Stimulated activated CD4-positive, alpha-beta T cell treated with anti-CD3 and anti-CD28 coated beads, TNF-alpha, amount 100 ng/mL, for 1 hour (primary cell): ENCODE measurements at places on chromosomes 2 and 18.

DNA sequence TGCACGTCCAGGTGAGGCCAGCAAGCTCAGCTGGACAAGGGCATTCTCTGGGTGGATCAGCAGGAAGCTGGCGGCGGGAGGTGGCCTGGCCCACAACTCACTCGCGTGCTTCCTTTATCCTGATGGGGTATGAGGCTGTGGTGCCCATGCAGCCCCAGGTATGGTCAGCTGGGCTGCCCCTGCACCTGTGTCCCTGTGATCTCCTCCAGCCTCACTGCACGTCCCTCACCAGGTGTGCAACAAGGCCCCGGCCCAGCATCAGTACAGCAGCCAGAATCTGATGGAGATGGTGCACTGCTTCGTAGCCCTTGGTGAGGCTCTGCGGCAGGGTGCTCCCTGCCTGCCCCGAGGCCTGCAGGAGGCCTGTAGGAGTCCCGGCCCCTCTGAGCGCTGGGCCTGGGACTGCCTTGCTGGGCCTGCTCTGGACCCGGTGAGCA lies 17.6 kb downstream of the MROH2A start:
- no peak for DNase-seq

DNA sequence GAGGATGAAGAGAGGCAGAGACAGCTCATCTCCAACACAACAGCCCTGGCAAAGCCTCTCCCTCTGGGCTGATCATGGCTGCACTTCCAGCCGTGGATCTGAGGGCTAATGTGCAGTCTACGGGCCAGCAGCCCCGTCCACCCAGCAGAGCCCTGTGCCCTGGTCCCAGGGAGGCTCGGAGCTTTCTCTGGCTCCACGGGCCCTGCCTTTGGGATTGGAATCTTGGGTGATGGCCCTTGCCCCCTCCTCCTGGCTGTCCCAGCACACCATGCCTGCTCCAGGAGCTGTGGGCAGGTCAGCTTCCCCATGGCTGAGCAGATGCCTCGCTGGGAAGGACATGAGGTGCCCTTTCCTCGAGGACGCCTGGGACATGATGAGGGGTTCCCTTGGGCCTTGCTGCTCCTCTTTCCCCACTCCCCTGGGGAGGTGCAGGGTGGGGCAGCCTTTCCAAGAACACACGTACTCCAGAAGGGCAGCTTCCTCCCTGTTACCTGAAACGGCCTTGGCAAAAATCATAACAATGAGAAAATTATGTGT lies 66.9 kb downstream of the C18orf63 start:
- DNase-seq = no peak

DNA sequence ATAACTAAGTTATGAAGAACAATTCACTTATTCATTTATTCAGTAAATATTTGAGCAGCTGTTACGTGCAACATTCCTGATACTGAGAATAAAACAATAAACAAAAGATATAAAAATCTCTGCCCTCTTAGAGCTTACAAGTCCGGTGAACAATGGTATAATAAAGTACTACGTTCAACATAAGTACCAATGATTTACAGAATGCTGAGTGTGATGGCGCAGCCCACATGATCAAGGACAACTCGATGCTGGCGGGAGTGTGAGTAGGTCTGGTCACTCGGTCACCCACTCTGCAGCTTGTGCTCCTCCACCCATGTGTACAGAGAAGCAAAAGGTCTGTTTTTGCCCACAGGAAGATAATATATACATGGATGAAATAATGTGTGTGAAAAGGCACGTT lies 254.3 kb downstream of the BCL11A start:
- DNase-seq = no peak

DNA sequence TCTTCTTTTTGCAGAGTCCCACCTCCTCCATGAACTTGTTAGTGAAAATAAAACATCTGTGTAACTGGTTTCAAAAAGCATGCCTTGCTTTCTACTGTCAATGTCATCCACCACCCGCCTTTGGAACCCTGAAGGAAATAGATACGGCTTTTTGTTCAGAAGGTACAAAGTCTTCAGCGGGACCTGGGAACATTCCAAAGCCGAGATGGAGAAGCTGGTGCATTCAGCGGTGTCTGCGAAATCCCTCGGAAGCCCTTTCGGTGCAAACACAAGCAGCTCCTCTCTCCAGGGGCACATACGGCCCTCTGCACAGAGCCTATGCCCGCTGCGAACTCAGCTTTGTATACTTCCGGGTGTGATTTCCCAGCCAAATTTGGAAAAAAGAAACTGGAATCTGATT lies 555.8 kb upstream of the SALL3 start:
- no peak for DNase-seq

GRCh38 chr2:30675758-30676157 lies 131.5 kb downstream of the CAPN13 start:
- no peak for DNase-seq

GRCh38 chr2:74887960-74888700 lies 54.2 kb downstream of the HK2 start:
- no peak for DNase-seq

GRCh38 chr18:13317801-13318200 lies 99.2 kb downstream of the LDLRAD4 start:
- no peak for DNase-seq
